ENCODE measurements at places on chromosomes 3 and 15.

DNA sequence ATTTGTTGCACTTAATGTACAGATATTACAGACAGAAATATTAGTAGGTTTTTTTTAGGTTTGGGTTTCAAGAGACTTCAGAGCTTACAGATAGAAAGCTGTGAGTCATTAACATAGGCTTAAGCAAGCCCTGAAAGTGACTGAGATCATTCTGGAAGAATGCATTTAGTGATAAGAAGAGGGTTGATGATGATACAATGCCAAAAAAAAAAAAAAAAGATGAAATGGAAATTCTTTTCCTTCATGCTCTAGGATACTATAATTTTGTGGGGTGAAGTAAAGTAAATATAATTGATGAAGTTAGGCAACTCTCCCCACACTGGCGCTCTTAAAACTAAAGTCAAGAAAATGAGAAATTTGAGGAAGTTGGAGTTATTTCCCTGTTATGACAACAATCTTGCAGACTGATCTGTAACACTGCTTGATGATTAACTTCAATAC, 169.4 kb upstream of the ZNF385D start:
- no peak for DNase-seq

DNA sequence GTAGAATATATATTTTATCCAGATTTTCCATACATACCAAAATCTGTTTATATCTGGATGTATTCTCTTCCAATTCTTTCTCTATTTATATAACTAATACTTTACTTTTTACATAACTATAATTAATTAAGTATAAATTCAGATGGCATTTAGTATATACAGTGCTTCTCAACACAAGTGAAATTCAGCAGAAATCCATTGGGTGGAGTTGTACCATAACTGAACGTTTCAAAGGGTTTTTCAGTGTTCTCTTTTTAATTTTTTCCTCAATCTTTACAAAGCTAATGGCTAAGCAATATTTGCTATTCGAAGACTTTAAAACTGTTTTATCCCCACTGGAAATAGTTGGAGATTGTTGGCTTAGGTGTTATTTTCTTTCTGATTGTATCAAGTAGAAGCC, 13.9 kb upstream of the ZBBX start:
- DNase-seq, result no peak

DNA sequence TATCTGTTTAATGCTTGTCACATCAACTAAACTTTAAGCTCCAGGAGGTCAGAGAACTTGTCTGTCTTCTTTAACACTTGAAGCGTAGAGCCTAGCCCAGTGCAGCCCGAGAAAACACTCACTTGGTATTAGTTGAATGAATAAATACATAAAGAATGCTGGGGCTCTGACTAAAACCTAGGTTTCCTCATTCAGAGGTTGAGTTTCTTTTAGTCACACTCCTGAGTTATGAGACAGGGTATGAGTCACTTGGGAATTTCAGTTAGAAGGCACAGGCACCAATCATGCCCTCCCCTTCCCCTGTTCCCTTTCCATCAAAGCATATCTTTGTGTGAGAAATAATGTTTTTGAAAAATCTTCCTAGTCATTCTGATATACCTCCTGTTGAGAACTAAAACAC, 589.8 kb upstream of the DPPA4 start:
- DNase-seq, result no peak

- DNase-seq, result no peak
These were observed 19.1 kb upstream of the KLF13 start for GRCh38 chr15:31307270-31308184.

- DNase-seq, result no peak
These were observed 9.0 kb downstream of the CCK start for GRCh38 chr3:42257007-42257406.

- DNase-seq, result no peak
These were observed 290.7 kb upstream of the LMCD1 start for GRCh38 chr3:8210882-8211341.

DNA sequence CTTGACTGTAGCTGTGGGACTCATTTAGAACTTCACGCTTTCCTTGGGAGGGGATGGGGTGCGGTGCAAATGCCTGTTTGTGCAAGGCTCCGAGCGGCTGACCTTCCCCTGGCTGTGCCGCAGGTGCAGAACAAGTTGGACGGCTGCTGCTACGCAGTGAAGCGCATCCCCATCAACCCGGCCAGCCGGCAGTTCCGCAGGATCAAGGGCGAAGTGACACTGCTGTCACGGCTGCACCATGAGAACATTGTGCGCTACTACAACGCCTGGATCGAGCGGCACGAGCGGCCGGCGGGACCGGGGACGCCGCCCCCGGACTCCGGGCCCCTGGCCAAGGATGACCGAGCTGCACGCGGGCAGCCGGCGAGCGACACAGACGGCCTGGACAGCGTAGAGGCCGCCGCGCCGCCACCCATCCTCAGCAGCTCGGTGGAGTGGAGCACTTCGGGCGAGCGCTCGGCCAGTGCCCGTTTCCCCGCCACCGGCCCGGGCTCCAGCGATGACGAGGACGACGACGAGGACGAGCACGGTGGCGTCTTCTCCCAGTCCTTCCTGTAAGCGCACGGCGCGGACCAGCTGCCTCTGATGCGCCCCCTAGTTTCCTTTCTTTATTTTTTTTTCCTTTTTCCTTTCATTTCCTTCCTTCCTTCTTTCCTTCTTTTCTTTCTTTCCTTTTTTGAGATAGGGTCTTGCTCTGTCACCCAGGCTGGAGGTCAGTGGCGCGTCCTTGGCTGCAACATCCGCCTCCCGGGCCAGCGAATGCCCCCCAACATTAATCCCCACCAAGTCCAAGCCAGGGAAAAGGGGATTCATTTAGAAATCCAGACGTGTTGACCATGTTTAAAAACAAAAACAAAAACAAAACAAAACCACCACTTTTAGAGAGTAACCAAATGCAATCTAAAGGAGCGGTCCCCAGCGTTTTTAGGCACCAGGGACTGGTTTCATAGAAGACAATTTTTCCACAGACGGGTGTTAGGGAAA, 42.7 kb downstream of the EIF2AK4 start:
- no peak for DNase-seq

DNA sequence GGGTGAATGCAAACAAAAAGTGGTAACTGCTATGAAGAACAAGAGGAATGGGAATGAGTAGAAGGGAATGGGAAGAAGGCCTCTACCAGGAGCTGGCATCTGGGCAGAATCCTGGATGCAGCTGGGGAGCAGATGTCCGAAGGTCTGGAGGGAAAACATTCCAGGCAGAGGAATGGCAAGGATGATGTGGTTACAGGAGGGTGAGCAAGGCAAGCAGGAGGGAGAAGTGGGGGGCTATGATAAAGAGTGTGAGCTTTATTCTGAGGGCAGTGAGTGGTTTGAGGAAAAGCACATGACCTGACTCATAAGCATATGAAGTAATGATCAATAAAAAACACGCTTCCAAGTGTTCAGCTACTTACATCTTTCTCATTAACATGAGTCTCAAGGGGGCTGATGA, 17.1 kb downstream of the SKIC8 start:
- DNase-seq, result no peak

GRCh38 chr3:170100944-170101343, 63.1 kb downstream of the GPR160 start:
- DNase-seq, result no peak

- no peak for DNase-seq
These were observed 62.3 kb downstream of the MCTP2 start for GRCh38 chr15:94293411-94294402.

DNA sequence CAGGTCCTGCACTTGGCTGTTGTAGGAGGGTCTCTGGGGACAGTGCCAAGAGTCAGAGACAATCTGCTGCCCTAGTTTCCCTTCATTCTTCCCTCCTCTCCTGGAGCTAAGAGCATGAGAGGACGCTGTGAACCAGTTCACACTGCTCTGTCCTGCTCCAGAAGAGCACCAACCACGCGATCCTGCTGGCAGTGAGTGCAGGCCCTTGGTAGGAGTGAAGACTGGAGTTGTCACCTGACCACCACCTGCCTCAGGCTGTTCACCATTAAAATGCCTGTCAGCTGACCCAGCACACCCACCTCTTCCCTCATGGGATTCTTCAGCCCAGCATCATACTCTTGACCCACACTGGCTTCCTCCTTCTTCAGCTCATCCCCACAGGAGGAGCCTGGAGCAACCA, 2.9 kb downstream of the TM6SF1 start:
- DNase-seq, result no peak

- DNase-seq, result no peak
These were observed 67.4 kb downstream of the TCF12 start for GRCh38 chr15:56985856-56986255.

GRCh38 chr3:178583963-178584575, 47.8 kb downstream of the KCNMB2 start:
- DNase-seq, result no peak

GRCh38 chr15:39506146-39506545, 74.7 kb upstream of the THBS1 start:
- DNase-seq, result no peak

DNA sequence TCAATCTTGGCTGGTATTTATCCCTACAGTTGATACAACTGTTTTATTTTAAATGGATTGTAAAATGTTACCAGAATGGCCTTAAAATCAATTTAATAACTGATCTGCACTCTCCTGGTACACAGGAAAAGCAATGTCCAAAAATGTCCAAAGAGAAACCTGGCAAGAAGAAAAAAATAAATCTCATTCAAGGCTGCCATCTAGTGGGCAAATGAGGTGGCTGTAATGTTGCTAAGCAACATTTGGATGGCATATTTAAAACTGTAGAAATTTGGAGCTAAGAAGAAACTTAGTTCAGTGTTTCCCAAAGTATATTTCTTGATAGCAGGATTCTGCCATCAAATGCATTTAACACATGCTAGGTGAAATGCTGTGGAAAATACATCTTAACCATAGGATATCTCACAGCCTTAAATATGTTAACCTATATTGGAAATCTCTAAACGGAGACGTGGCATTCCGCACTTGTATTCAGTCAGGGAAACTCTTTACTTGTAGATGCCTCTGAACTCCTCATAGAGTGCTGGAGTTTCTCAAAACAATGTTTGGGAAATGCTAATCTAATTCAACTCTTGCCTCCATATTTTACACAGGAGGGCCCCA, 216.8 kb downstream of the ERC2 start:
- DNase-seq, result peak; percentile 2

GRCh38 chr3:20772869-20773268, 586.9 kb upstream of the SGO1 start:
- no peak for DNase-seq

DNA sequence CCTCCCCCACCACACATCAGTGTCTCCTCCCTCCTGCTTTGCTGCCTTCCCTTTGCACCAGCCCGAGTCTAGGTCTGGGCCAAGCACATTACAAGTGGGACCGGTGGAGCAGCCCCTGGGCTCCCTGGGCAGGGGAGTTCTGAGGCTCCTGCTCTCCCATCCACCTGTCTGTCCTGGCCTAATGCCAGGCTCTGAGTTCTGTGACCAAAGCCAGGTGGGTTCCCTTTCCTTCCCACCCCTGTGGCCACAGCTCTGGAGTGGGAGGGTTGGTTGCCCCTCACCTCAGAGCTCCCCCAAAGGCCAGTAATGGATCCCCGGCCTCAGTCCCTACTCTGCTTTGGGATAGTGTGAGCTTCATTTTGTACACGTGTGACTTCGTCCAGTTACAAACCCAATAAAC, 2.3 kb upstream of the ABCF3 start:
- DNase-seq, result no peak

- DNase-seq, result no peak
These were observed 255.5 kb downstream of the EPHB1 start for GRCh38 chr3:135050536-135050935.

DNA sequence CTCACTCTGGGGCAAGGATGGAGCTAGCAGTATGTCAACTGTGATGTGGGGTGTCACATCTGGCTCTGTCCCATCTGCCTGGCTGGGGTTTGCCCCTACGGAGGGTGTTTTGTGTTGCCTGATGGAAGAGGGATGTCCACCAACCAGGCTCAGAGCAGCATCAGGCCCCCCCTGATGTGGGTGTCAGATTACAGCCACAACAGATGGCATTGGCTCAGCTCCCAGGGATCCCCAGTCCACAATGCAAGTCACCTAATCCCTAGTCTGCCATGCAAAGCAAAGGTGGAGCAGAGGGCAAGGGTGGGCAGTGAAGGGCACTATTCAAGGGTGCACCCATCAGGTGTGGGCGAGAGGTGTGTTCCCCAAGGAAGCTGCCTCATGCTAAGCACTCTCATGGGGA, 48.9 kb upstream of the AMOTL2 start:
- DNase-seq, result no peak

DNA sequence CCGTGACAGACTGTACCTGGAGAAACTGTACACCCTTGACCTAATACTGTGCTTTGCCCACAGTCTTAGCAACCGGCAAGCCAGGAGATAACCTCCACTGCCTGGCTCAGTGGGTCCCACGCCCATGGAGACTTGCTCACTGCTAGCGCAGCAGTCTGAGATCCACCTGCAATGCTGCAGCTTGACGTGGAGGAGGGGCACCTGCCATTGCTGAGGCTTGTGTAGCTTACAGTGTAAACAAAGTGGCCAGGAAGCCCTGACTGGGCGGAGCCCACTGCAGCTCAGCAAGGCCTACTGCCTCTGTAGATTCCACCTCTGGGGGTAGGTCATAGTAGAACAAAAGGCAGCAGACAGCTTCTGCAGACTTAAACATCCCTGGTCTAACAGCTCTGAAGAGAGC, 189.3 kb downstream of the EDEM1 start:
- no peak for DNase-seq

GRCh38 chr3:184004476-184004875, 13.2 kb downstream of the ABCC5 start:
- no peak for DNase-seq

- DNase-seq, result no peak
These were observed 258.7 kb downstream of the SLCO3A1 start for GRCh38 chr15:92112180-92112579.

- no peak for DNase-seq
These were observed 151.6 kb downstream of the BBX start for GRCh38 chr3:107674371-107674770.

GRCh38 chr15:71804695-71805470, 5.5 kb upstream of the NR2E3 start:
- DNase-seq, result no peak

DNA sequence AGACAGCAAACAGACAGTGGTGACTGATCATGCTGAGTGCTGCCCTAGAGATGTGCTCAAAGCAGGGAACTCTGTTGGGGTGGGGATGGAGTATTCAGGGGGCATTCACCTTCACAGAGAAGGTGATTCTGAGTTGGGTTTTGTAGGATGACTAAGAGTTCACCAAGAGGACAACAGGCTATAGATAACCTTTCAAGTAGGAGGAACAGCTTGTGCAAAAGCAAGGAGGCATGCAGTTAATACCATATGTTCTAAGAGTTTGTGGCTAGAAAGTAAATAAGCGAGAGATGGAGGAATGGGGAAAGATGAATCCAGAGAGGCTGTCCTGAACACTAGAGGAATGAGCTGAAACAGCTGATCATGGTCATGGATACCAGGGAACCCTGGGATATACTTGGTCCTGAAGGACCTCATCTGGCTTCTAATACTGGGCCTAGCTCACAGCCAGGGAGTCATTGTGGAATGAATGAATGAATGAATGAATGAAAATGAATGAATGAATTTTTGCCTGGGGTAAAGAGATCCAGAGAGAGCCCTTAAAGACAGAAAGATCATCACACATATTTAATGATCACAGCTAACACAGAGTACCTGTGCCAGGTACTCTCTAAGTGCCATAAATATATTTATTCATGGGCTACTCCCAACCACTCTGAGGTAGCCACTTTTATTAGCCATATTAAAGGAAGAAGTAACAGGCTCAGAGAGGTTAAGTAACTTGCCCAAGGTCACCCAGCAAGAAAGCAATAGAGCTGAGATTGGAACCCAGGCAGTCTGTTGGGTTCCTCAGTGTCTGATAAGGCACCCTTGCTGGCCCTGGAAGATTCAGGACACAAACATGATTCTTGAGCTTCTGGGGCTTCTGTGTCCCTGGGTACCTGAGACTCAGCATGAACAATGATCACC, 22.0 kb downstream of the SMAD6 start:
- DNase-seq, result no peak

All from CD4-positive, alpha-beta T cell treated with Interleukin-21 for 1 hour (primary cell).